ENCODE measurements at places on chromosomes 7 and 10.

GRCh38 chr10:77925795-77926565, 575 bp downstream of the DLG5 start:
- DNase-seq, result peak; percentile 30

DNA sequence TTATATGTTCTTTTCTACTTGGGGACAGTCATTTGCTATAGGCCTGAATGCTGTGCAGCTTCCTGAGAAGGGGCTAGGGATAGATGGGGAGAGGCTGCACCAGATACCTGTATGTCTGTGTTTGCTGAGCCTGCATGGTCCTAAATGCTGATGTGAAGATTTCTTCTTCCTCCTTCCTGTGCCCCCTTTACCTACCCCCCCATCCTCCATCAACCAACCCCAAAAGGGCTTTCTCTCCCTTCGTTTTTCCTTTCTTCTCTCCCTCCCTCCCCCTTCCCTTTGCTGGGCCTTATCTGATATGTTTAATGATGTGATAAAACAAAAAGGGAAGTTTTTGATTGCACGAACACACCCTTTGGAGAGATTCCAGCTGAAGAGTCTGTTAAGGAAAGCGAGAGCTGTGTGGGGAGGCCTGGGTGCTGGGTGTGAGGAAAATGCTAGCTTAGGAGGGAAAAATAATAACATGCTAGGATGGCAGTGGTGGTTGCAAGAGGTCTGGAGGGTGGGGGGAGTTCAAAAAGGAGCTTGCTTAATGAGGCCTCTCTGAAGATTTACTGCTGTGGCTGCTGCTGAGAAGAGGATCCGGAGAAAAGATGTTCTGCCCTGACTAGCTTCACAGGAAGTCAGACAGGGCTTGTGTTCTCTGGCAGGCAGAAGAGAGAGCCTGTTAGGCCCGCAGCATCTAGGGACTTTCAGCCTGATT, 101.8 kb downstream of the SAMD9 start:
- no peak for DNase-seq

- DNase-seq, result no peak
Observed at GRCh38 chr7:4842319-4843064, 19.3 kb downstream of the PAPOLB start.

- no peak for DNase-seq
Observed at GRCh38 chr7:2926896-2927405, 82.8 kb upstream of the GNA12 start.

GRCh38 chr7:51589111-51589510, 272.5 kb upstream of the COBL start:
- no peak for DNase-seq

GRCh38 chr10:70352401-70353097, 29.9 kb downstream of the LRRC20 start:
- DNase-seq, result no peak

- DNase-seq, result no peak
Observed at GRCh38 chr10:71127773-71128172, 84.6 kb upstream of the UNC5B start.

DNA sequence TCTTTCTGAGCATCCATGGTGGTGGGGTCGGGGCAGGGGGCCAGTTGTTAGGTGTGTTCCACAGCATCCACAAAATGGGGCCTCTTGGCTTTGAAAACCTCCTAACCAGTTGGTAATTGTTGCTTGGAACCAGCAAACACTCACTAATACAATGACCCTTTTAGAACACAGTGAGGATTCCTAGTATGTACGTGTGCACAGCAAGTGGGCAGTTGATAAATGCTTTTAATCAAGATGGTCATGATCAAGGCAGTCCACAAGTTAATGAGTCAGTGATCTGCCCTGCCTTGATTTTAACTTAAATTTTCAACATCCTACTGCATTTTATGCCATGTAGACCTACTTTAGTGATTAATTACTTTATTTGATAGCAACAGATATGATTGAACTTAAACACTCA, 103.1 kb downstream of the ETV1 start:
- DNase-seq, result no peak

DNA sequence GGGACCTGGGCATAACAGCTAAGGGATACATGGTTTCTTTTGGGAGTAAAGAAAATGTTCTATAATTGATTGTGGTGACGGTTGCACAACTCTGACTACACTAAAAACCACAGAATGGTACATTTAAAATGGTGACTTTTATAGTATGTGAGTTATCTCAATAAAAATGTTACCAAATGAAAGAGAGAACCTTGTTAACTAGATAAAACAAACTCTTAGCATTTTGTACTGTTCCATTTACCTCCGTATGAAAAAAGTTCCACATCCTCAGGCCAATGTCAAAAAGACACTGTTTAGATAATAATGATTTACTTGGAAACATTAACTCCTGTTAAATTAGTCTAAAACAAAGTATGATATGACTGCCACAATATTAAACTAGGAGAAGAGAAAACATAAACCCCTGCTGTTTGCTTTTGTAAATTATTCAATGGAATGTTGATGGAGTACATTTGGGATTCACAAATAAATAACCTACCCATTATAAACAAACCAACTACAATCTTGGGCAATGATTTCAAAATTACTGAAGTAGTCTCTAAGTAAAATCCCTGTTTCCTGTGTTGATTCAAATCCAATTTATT, 60.7 kb downstream of the SMURF1 start:
- DNase-seq, result no peak

GRCh38 chr7:132475037-132475668, 101.1 kb downstream of the PLXNA4 start:
- no peak for DNase-seq

DNA sequence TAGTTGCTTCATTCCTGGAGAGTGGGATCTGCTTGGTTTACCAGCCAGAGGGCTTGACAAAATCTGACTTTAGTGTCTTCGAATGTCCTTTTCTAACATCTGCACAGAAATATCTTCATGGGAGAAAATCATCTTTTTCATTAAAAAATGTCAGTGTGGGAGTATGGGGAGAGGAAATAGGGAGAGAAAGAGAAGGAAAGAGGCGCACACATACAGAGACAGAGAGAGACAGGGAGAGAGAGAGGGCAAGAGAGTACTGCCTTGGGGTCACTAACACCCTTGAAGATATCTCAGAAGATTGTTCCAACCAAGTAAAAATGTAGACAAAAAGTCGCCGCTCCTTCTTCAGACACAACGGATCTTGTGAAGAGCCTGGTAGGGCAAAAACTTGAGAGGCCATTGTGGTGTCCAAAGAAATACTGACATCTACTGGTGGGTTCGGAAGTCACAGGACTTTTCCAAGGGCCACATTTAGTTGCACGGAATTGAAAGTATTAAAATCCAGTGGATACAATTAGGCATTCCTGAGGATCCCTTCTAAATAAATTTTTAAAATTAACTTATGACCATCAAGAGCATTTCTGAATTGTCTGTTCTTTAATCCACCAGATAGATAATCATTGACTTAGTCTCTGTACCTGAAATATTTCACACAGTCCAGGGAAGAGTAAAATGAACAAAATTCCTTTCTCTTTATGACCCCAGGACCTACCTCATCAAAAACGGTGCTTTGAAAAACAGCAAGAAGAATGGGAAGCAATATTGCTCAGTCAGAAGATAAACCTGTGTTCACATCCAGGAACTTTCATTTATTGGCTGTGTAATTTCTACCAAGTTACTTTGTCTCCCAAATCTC, 29.7 kb downstream of the VIM start:
- peak; percentile 26 for DNase-seq

- DNase-seq, result no peak
Observed at GRCh38 chr7:72087926-72088325, 324.2 kb downstream of the CALN1 start.

DNA sequence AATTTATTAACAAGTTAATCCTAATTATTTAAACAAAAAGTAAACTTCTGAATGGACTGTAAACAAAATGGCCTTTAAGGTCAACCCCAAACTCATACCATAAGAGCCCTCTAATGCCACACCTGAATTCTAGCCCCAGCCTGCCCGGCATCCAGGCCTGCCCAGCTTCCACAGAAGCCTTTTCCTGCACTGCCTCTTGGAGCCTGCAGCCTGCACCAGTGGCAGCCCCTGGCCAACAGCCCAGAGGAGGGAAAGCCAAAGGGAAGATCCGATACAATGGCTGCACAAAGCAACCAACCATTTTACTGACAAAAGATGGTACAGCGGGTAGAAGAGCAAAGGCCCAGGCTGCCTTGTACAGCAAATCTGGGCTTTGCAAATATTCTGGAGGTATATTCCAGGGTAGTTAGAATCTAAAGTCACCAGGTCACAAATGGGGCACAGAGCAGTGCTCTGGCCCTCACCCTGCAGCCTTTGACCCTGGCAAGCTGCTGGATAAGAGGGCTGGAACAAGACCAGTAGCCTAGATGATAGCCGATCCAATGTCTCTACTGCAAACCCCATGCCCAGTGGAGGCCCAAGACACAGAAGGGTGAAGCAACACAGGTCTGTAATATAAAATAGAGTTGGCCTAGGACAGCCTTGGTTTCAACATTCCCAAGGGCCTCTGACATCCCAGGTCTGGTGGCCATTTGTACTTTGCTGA, 12.5 kb upstream of the CH25H start:
- no peak for DNase-seq

DNA sequence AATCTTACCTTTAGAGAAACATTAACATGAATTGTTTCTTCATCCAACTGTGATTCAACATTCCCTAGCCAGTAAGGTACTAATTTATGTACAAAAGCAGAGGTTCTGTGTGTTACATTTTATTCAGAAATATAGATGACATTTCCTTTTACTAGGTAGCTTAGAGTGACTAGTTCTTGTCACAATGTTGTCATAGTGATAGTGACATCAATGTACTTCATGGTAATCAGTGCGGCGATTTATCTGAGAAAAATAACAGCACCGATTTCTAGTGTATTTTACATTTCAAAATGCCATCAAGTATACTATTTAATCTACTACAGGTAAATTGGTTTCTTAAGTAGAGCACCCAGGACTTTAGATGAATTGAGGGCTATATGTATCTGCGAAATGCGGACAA, 72.1 kb upstream of the DGKB start:
- no peak for DNase-seq

GRCh38 chr7:3120513-3120912, 76.8 kb upstream of the CARD11 start:
- DNase-seq, result no peak

DNA sequence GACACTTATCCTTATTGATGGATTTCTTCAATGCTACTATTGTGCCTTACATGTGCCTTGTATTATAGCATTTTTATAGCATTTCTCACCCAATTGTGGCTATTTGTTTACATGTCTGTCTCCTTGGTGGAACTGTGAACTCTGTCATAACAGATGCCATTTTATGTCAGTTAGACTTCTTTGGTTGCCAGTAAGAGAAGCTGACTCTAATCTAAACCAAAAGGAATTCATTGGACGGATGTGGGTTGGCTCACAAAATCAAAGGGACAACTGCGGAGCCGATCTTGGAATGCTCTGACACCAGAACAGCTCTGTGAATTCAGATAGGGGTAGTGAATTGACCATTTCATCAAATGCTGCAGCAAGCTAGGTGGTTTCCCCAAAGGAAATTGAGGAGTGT, 15.0 kb downstream of the GARIN1A start:
- DNase-seq, result no peak

- DNase-seq, result no peak
Observed at GRCh38 chr10:33818343-33818742, 483.9 kb upstream of the NRP1 start.

DNA sequence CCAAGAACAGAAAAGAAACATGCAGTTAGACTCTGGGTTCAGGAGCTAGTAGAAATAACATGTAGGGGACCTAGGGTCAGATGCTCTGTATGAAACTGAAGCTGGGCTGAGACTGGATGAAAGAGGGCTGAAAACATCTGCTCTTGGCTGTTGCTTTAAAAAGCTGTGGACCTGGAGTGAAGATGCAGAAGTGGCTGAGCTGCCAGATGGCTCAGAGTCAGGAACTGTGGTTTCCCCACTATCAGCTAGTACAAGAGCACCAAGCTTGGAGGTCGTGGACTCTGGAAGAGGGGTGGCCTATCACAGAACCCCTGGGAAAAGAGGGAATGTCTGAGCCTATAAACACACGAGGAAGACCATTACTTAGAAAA, 5.9 kb downstream of the ADK start:
- DNase-seq, result no peak

- DNase-seq, result no peak
Observed at GRCh38 chr7:142063551-142064442, 47.7 kb upstream of the MGAM2 start.

GRCh38 chr7:78433421-78433820, 634.8 kb downstream of the PHTF2 start:
- no peak for DNase-seq

DNA sequence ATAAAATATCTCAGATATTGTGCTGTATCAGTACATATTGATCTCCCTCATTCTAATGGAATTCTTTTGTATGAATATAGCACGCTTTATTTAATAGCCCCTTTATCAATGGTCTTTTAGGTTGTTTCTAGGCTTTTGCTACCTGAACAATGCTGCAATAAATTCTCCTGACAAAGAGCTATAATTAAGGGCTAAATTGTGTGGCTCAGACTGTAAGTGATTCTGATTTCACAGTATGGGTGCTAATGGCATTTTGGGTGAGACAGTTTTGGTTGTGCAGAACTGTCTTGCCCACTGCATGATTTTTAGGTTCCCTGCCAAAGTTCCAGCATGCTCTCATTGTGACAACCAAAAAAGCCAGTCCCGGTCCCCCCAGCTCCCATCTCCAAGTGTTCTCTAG, 363.2 kb downstream of the REEP3 start:
- no peak for DNase-seq

DNA sequence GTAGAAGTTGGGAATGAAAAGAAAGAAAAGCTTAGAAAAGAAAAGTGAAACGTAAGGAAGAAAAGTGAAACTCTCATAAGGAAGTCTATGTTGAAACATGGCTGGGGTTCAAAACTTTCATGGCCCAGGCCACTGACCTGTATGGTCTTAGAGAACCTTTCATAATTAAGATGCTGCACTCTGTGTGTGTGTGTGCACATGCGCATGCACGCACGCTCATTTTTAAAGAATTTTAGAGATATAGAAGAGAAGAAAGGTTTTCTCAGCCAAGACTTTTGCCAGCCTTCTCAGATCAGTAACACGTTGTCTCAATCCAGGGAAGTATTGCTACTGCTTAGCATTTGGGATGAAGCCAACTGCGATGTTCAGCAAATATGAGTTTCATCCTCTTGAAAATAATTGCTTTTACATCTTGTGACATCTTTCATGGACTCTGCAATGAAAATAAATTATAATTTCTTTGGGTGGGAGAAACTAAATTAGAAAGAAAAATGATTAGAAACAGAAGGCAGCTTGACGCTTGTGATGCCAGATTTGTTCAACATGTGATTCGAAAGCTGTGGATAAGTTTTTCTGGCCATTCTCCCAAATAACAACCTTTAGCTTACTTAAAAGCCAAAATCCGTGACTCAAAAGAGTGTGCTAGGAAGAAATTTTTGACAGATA, 16.2 kb upstream of the SLC26A4 start:
- DNase-seq, result no peak
